NB4 (cell line): ENCODE measurements at places on chromosomes 16 and 17.

GRCh38 chr17:9487406-9487805 is 88.2 kb downstream of the STX8 start:
- no peak for DNase-seq

- peak; percentile 73 for DNase-seq
Measured at GRCh38 chr17:81365601-81366585, 29.4 kb upstream of the BAHCC1 start.

DNA sequence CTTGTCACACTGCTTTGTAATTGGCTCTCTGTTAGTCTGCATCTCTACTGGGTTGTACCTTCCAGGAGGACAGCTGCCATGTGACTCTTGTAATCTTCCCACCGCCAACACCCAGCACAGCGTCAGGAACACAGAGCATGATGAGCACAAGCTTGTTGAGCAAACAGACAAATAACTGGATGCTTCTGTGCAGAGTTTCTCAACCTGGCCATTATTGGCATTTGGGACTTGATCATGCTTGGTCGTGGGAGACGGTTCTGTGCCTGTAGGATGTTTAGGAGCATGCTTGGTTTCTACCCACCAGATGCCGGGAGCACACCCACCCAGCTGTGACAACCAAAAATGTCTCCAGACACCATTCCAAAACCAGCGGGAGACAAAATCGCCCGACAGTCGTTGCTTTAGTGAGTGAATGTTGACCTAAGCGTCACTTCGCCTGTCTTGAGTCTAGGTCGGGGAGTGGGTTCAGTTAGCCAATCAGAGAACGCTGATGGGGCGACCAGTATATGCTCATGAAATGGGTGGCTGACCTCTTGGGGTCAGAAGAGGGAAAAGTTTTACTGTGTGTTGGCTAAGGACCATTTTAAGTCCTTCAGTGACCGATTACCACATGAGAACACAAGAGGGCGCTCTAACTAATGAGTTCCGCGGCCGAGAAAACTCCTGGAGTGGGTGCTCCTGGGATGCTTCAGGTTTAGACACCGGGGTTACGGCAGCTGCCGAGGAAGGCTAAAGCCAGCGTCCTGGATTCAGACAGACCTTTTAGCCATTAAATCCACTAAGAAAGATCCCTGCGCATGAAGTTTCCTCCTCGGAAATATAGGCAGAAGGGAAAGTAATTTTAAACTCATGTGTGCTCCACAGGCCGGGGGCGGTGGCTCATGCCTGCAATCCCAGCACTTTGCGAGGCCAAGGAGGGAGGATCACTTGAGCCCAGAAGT is 57.8 kb upstream of the TEX2 start:
- DNase-seq, result peak; percentile 83

- DNase-seq, result peak; percentile 86
Measured at GRCh38 chr17:38982858-38983746, 15.9 kb upstream of the FBXO47 start.

DNA sequence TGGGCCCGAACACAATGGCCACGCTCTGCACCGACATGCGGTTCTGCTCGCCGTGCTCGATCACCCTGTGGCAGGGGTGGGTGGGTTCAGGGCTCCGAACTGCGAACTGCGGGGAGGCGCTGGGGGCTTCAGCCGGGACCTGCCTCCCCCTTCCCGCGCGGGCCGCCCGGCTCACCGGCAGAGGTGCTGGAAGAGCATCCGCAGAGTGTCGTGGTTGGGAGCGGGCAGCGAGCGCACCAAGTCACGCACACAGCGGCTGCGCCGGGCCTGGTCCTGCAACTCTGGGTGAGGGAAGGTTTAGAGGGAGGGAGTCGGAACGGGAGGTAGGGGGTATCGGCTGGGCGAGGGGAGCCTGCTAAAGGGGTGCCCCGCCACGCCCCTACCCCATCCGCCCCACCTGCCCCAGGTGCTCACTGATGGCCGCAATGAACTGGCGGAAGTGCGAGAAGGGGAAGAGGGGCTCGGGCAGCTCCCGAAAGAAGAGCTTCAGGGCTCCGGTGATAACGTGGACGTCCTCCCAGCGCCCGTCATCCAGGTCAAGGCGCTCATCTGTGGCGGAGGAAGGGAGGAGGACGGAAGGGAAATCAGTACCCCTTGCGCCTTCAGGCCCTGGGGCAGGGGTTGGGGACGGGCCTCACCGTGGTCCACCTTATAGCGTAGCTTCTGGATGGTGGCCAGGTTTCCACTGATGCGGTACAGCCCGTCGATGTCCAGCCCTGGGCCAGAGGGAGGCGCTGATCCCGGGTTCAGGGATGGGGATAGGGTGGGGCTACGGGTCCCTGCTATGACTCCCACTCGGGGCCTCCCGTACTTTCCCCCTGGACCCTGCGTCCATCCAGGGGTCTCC is 36.9 kb downstream of the ARHGAP27 start:
- DNase-seq, result no peak

DNA sequence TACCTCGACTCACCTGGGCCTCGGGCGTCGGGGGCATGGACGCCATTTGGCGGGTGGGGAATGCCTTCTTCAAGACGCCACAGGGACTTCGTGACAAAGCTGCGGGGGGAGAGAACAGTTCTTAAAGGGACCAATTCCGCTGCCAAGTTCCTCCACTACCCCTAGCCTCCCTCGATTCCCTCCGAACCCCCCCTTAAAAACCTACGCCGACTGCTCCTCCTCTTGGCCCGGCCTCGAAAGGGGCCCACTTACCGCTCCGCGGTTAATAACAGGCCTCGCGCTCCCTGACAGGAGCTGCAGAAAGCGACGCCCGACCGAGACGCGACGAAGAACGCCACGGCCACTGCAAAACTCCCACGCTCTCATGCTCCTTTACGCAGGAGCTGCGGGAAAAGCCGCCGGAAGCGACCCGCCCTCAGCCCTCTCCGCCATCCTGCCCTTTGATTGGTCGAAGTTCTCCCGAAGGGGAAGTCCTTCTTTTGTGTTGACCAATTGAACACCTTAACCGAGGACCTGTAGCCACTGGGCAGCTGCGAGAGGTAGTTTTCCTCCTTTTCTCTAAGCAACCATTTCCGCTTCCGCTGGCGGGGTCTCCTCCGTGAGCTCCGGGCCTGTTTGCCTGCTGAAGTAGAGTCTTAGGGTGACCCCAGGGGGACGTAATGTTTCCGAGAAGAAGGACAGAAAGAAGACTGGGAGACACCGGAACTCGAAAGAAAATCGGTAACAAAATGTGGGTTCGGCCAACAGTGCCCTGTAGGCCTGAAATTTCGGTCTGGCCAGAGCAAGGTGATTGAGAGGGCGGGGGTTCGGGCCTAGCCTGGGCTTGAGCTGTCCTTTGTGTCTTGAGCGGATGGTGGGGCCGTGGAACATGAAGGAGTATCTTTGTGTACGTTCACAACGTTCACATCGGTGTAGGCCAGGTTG is at the start of the genes NAA60 and ZNF597:
NAA60 (plus strand) TSS at position 573 of the 924 bp plus-strand sequence. CDS start 32,548 bp downstream, outside the sequence.
ZNF597 (minus strand) TSS at position 397 of the 924 bp plus-strand sequence; CDS start at position 46, 351 bp downstream.
- DNase-seq, result peak; percentile 95

DNA sequence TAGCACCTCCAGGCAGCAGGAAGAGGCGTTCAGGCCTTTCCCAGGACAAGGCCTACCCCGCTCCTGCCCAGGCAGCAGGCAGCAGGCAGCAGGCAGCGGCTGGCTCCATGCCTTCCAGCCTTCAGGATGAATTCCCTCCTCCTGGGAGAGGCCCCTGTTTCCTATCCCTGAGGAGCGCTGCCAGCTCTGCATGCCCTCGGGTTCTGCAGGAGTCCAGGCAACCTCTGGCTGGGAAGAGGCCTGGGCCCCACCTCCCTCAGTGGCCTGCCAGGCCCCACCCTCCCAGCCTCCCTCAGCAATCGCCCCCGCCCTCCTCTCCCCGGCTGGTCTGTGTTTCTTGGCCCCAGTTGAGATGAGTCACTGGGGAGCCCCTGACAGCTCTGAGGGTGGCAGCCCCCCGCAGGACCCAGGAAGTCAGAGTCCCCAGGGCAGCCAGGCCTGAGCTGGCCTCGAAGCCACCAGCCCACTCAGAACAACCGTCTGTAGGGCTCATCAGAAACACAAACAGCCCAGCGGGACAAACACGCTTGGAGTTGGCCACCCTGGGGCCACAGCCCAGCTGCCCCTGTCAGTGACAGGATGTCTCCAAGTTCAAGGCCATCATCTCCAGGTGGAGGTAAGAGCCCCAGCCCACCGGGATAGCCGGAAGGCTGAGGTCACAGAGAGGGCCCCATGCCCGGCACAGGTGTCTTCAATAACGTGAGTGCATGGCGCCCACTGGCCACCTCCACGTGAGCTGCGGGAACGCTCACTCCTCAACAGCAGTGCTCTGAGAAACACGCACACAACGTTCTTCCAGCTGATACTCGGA is 39.5 kb upstream of the CIBAR2 start:
- DNase-seq, result peak; percentile 77

GRCh38 chr17:46159686-46160085 is 33.5 kb downstream of the KANSL1 start:
- no peak for DNase-seq

GRCh38 chr16:72922714-72923113 is 125.2 kb downstream of the ZFHX3 start:
- no peak for DNase-seq

DNA sequence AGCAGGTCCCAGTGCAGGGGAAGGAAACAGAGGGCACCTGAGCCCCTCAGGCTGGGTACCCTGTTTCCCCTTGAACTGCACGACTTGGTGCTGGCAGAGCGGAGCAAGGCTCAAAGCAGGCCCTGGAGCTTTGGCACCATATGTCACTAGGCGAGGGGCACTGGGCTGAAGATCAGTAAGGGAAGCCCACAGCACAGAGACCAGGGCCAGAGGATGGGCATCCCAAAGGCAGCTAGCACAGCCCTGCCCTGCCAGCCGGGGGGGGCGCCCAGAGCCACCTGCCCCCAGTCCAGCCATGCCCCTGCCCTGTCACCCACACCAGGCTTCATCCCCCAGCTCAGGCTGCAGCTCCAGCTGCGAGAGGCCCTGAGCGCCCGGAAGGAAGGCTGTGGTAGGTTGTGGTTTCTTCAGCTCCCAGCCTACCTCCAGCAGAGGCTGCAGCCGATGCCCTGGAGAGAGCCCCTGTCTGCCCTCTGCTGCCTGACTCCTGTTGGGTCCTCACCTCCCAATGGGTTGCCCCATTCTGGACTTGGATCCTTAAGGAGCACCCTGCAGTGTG is 10.9 kb downstream of the NHERF1 start:
- DNase-seq, result peak; percentile 90
